T-helper 17 cell (primary cell): ENCODE measurements at places on chromosomes 7 and 10.

GRCh38 chr7:77467408-77467807 lies 51.3 kb upstream of the GSAP start:
- peaks cover 4% of the 10 kb centered on the region for H3K4me1 ChIP-seq
- no peak overlapping the region for H3K27ac ChIP-seq
- no peak for DNase-seq
- no peak overlapping the region for H3K4me3 ChIP-seq
- no peaks in the 10 kb centered on the region for H3K36me3 ChIP-seq

GRCh38 chr7:108143658-108144420 lies 13.7 kb upstream of the LAMB4 start:
- peaks cover 2% of the 10 kb centered on the region for H3K36me3 ChIP-seq
- no peak overlapping the region for H3K4me3 ChIP-seq
- no peak overlapping the region for H3K27ac ChIP-seq
- DNase-seq: no peak
- no peaks in the 10 kb centered on the region for H3K4me1 ChIP-seq
- H3K27me3 ChIP-seq: peaks cover 31% of the 10 kb centered on the region

DNA sequence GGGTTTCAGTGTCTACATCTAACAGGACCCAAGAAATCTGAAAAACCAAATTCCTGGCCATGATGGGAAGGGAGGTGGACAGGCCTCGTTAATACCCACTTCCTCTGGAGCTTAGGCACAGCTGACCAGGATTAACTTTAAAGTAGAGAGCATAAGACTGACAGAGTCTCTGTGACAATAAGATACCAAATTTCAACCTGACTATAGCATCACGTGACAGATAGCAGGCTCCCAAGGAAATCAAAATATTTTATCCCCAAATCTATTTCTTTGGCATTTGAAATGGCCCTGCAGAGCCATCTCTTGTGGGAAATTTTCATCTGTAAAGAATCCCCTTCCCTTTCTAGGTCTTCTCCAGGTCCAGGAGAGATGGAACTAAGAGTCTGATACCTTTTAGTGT lies 258.3 kb downstream of the TCERG1L start:
- no peak overlapping the region for H3K4me3 ChIP-seq
- no peaks in the 10 kb centered on the region for H3K4me1 ChIP-seq
- no peak overlapping the region for H3K27ac ChIP-seq
- no peaks in the 10 kb centered on the region for H3K36me3 ChIP-seq
- peaks cover 4% of the 10 kb centered on the region for H3K27me3 ChIP-seq
- no peak for DNase-seq

GRCh38 chr7:108146070-108146842 lies 16.1 kb upstream of the LAMB4 start:
- no peak overlapping the region for H3K27ac ChIP-seq
- peaks cover 30% of the 10 kb centered on the region for H3K27me3 ChIP-seq
- H3K4me3 ChIP-seq: no peak overlapping the region
- no peaks in the 10 kb centered on the region for H3K4me1 ChIP-seq

GRCh38 chr10:3689871-3690510 lies 95.0 kb downstream of the KLF6 start:
- no peak overlapping the region for H3K27ac ChIP-seq
- no peaks in the 10 kb centered on the region for H3K4me1 ChIP-seq
- H3K4me3 ChIP-seq: no peak overlapping the region

GRCh38 chr10:14585287-14586193 lies 189.2 kb downstream of the FAM107B start:
- H3K4me3 ChIP-seq: peak overlapping the region; percentile 83
- H3K27ac ChIP-seq: peak overlapping the region; percentile 97
- H3K4me1 ChIP-seq: peaks cover 71% of the 10 kb centered on the region

GRCh38 chr10:87695074-87695473 lies 35.4 kb downstream of the PAPSS2 start:
- H3K27me3 ChIP-seq: peaks cover 21% of the 10 kb centered on the region
- H3K4me3 ChIP-seq: no peak overlapping the region
- no peaks in the 10 kb centered on the region for H3K4me1 ChIP-seq
- DNase-seq: no peak

GRCh38 chr10:114356751-114357514 lies 47.4 kb downstream of the AFAP1L2 start:
- peaks cover 3% of the 10 kb centered on the region for H3K4me1 ChIP-seq
- H3K36me3 ChIP-seq: peaks cover 3% of the 10 kb centered on the region
- H3K27me3 ChIP-seq: peaks cover 54% of the 10 kb centered on the region
- DNase-seq: no peak
- H3K27ac ChIP-seq: no peak overlapping the region

GRCh38 chr10:33817605-33818004 lies 483.1 kb upstream of the NRP1 start:
- no peak for DNase-seq
- peaks cover 6% of the 10 kb centered on the region for H3K27me3 ChIP-seq
- H3K4me1 ChIP-seq: peaks cover 2% of the 10 kb centered on the region
- H3K36me3 ChIP-seq: no peaks in the 10 kb centered on the region
- no peak overlapping the region for H3K4me3 ChIP-seq

- DNase-seq: no peak
Observed at GRCh38 chr10:132679217-132679595, 106.7 kb downstream of the NKX6-2 start.

DNA sequence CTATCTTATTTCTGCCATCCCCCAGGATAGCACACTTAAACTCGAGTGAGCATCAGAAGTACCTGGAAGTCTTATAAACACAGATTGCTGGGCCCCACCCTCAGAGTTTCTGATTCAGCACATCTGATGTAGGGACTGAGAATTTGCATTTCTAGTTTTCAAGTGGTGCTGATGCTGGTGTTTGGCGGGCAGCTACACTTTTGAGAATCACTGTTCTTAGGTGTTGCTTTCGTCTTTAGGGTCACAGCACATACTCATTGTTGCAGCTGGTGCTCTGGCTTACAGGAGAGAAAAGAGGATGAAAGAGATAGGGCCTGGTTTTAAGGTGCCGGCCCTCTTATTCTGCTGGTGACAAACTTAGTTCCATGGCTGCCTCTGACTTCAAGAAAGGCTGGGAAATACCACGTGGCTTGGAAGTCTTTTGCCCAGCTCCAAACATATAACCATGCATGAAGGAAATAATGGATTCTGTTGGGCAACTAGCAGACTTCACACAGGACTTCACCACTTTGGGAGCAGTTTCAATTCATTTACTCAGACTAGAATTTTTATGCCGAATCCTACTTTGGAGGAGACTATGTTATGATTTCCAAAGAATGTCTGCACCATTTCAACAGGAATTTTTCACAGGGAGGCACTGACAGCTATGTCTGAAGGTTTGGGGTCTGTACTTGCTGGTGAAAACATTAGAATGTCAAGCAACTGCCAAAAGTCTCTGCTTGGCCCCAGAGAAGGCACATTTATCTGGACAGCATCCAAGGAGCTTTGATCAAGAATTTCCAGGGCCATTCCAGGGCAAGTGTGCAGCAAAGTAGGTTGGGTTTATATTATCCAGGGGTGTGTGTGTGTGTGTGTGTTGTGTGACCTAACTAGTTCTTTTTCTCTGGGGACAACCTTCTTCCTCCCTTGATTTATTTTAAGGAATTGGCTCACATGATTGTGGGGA lies 6.9 kb upstream of the MINDY4 start:
- H3K36me3 ChIP-seq: no peaks in the 10 kb centered on the region
- H3K27me3 ChIP-seq: peaks cover 23% of the 10 kb centered on the region
- DNase-seq: no peak
- no peak overlapping the region for H3K27ac ChIP-seq
